ENCODE measurements at places on chromosomes 7 and 10.

DNA sequence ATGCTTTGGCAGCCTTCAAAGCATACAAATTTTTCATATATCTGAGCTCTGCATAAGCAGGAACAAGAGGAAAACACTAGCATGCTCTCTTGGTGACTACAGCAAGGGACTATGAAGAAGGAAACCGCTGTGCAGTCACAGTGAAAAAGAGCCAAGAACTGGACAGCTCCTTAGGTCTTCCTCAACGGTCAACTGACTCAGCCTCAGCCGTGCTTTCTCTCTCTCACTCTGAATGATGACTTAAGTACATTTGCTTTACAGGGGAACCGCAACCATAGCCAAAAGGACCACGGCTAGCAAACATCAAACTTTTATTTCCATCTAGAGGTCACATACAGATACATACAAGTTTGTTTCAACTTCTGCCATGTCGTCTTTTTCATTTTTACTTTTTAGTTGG, 69.9 kb downstream of the HYCC1 start:
- no peak for DNase-seq

DNA sequence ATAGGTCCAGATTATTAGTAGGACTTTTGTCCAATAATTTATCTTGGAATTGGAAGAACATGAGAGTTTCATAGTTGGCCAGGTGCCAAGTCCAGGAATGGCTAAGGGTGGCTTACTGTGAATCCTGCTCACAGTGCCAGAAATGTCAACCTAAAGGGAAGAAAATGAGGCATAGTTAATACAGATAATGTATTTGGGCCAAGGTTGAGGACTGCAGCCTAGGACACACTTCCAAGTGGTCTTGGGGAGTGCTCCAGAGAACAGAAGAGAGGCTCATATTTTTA, 78.2 kb downstream of the MAPK8 start:
- DNase-seq: no peak

- DNase-seq: no peak
Measured at GRCh38 chr10:133391249-133391635, 2.7 kb upstream of the MTG1 start.

DNA sequence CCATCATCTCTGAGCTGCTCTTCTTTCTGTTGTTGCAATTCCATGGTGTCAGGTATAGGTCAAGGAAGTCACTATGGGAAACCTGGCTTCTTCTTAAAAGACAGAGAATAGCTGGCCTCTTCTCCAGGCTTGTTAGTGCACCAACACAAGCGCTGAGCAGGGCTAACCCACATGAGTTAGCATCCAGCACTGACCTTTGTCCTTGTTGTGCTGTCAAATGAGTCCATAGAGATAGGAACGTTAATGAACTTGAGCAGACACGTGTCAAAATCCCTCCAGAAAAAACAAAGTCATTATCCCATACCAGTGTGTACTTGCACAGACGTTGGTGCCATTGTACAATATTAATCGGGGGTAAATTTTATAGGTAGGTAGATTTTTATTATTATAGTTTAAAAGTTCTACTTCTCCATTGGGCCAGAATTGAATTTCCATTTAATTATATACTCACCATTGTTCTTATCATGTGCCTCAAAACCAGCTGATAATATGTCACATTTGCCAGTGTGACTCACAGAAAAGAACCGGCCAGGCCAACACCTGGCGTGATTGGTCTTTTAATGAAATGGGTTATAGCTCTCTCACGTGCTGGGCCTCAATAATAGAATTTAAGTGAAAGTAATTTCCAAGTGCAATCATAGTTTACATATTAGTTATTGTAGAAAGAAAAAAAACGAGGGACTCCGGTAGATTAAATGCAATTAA, 468.8 kb upstream of the MGMT start:
- no peak for DNase-seq

DNA sequence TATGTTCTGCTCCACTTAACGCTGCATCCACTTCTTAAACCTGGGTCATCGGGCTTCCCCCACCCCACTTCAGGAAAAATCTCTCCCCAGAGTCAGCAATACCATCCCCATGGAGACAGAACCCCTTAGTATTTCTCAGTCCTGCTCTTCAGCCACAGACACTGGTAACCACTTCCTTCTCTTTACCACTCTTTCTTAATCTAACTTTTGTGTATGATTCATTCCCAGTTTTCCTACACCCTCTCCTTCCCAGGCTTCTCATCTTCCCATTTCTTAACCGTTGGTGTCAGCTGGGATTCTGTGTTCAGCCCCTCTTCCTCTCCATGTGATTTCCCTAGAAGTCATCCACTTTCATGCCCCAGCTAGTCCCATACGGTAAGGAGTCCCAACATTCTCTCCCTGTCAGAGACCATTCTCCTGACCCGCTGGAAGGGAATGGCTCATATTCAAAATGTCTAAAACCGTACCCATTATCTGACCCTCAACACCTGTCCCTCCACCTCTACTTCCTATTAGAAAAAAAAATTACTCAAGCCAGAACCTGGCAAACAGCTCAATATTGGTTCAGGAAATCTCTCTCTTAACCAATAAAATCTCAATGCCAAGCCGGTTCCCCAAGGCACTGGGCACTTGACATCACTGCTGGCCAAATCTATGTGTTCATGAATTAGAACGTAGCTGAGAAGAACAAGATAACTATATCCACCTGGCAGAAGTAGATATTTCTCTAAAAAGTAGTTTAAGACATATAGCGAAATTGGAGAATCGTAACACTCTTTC, 89.4 kb downstream of the DGKI start:
- DNase-seq: peak; percentile 31

- peak; percentile 92 for DNase-seq
Measured at GRCh38 chr7:26705567-26705966, 158.8 kb downstream of the SKAP2 start.

GRCh38 chr10:404346-404745, 269.1 kb downstream of the ZMYND11 start:
- DNase-seq: no peak

DNA sequence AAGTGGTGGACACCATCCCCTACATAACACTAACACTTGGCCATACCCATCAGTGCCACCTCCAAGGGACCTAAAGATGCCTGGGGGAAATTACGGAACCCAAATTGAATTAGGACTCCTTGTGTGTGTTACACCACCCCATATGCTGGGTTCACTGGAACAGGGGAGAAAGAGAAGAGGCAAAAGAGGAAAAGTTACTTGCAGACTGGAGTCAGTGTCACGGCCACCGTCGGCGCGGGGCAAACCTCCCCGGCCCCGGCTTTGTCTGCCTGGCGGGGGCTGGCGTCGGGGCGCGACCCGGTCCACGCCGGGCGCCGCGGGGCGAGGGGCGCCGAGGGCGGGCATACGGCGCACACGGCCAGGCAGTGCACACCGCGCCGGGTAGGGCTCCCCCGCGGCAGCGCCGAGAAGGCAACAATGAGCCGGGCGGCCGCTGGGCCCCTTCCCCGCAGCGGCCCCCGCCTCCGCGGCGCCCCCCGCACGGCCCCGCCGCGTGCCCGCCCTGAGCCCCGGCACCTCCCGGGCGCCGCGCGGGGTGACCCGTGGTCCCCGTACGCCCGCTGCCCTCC, 171.1 kb downstream of the FAM107B start:
- DNase-seq: no peak

DNA sequence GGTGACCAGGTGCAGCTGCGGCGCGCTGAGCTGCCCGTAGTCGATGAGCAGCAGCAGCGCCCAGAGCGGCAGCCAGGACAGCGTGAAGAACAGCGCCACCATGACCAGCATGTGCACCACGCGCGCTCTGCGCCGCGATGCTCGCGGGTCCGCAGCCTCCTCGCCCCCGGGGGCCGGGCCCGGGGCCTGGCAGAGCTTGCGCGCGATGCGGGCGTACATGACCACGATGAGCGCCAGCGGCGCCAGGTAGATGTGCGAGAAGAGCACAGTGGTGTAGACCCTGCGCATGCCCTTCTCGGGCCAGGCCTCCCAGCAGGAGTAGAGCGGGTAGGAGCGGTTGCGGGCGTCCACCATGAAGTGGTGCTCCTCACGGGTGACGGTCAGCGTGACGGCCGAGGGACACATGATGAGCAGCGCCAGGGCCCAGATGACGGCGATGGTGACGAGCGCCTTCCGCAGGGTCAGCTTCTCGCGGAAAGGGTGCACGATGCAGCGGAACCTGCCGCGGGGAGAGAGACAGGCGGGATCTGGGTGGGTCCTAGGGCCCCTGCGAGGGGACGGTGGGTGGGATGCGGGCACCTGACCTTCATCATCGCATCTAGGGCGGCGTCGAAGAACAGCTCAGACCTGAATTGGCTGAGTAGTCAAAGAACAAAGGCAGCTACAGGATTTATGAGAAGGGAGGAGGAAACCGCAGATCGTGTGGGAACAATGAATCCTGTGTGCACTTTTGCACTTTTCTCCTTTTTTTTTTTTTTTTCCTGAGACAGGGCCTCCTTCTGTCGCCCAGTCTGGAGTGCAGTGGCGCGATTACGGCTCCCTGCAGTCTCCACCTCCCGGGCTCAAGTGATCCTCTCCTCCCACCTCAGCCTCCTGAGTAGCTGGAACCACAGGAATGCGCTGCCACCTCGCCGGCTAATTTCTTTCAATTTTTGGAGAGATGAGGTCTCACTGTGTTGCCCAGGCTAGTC, 22.4 kb upstream of the PPA1 start:
- DNase-seq: peak; percentile 76

DNA sequence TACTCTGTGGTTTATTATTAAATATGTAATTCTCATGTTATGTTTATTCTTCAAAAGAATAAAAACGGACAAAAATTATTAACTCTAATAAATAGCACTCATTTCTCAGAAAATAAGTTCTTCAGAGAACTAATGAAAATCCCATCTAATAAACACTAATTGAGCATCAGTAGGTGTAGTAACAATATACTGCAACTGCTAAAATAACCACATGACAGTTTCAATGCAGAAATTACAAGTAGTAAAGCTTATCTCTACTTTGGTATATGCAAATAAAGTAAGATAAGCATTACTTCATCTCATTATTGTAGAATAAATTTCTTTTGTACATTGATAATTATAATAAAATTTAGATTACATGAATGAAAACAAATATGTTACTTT, 56.4 kb upstream of the DKK1 start:
- DNase-seq: no peak

DNA sequence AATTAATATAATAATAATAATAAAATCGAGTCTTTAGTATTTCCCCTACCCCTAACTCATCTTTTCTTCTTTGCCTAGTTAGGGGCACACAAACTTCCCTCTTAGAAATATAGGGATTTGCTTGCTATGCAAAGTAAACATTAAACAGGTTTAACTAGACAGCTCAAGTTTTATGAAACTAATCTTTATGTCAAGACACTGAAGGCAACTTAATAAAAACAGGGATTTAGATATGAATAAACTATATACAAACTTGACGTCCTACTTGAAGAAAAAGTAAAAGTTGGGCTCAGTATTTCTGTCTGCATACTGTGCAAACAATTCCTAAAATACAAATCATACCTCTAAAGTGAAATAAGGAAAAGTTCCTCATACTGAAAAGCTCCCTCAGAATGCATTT, 52.1 kb upstream of the CAV2 start:
- DNase-seq: no peak

DNA sequence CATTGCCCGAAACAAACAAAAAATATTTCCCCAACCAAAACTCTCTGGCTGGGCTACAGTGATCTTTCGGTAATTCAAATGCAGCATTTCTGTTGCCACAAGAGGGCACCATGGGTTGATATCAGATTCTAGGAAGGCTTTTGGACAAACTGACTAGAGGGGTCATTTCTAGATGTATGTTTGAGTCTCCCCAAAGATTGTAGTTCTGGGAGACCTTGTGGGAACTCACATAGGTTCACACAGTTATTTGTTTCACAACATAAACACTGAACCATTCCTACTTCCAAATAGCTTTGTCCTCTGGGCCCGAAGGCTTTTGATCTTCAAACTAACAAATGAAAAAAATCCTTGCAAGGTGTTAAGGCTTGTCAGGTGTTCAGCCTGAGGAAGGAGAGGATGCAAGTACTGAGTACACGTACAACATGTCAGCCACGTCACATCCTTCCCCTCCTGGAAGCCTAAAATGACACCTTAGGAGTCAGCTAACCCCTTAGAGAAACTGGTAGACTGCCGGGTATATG, 37.0 kb upstream of the IL15RA start:
- DNase-seq: peak; percentile 19

DNA sequence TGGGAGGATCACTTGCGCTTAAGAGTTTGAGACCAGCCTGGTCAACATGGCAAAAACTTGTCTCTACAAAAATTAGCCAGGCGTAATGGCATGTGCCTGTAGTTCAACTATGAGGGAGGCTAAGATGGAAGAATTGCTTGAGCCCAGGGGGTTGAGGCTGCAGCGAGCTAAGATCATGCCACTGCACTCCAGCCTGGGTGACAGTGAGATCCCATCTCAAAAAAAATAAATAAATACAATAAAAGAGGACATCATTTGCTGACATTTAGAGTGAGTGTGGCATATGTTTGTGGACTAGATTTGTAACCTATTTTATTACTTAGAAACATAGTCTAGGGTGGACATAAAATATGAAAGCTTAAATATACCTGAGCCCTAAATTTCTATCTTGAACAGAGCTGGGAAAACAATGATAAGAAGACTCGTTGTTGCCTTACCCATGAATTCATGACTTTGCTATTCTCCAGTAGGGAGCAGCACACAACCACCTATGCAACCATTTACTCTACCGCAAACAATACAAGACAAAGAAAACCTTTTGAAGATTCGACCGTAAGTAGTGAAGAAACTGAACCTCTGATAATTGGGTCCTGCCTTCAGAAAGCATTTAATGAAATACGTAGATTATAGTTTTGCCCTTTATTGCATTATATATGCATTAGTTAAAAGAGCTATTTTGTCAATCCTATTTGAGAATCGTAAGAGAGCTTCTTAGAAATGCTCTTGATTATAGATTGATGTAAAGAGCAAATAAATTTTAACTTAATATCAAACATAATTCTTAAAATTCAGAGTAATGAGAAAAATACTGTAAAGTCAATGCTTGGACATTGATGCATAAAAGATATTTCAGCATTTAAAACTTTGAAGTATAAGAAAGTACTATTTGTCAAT, 83.5 kb downstream of the GNAT3 start:
- DNase-seq: peak; percentile 83

- peak; percentile 55 for DNase-seq
Measured at GRCh38 chr7:128387216-128388144, 22.3 kb downstream of the IMPDH1 start.

- peak; percentile 35 for DNase-seq
Measured at GRCh38 chr7:38934536-38934935, 25.5 kb upstream of the VPS41 start.

DNA sequence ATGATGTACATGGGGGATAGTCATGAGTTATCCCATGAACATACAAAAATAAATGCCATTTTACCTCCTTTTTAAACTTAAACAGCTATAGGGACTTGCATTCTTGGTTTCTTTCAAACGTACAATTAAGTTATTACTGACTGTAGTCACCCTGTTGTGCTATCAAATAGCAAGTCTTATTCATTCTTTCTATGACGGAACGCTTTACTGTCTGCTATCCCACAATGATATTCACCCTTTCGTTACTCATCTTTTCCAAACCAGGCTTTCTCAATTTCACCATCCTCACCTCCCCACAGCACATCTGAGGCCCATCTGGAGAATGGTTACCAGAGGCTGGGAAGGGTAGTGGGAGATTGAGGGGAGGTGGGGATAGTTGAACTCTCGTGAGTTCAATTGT, 218.8 kb downstream of the PHF14 start:
- no peak for DNase-seq

Measured in H4 (cell line).